Activated naive CD4-positive, alpha-beta T cell treated with anti-CD3 and anti-CD28 coated beads for 36 hours (primary cell): ENCODE measurements at places on chromosomes 2 and 18. TPM values are rescaled to one million over a fixed set of nuclear protein-coding genes. Genes with fewer than 3 reads are reported as not detected.

GRCh38 chr2:67256892-67257291 lies 140.2 kb upstream of the ETAA1 start:
- H3K27ac ChIP-seq, result no peak overlapping the region
- H3K36me3 ChIP-seq, result no peaks in the 10 kb centered on the region
- DNase-seq, result no peak
- H3K4me1 ChIP-seq, result no peaks in the 10 kb centered on the region

DNA sequence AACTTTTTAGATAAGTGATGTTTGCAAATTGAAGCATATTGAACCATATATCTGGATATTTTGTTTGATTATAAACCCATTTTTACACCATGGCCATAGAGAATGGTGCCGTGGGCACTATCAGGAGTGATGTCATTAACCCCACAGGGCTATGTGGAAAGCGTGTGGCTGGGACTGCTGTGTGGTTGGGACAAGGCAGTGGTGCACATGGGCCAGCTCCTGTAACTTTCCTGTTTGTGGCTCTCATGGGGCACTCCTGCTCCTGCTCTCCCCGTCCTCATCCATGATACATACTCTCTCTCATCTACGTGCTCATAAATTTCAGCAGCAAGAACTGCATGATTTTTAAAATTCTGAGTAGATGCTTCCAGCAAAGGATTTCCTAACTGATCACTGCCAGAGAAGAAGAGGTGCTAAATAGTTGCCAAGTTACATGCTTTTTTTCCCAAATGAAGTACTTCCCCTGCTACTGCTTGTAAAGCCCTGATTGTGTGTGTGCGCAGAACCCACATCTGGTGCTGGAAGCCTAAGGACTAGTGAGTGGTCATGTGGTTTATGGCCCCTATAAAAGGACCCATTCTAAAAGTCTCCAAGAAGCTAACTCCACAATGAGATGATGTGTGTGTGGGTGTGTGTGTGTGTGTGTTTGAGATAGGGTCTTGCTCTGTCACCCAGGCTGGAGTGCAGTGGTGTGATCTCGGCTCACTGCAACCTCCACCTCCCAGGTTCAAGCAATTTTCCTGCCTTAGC lies 240.8 kb downstream of the NEDD4L start:
- no peak overlapping the region for H3K4me3 ChIP-seq
- no peaks in the 10 kb centered on the region for H3K36me3 ChIP-seq
- H3K27ac ChIP-seq, result no peak overlapping the region
- no peak for DNase-seq

Gene ABHD1
- total RNA-seq, result 0.17 TPM

Gene GPBAR1
- 0.10 TPM for total RNA-seq
